NCI-H526 treated with DMSO at 0.1 percent for 48 hours (cell line): ENCODE measurements at places on chromosomes 6 and 20.
A peak's percentile ranks its signal among the peaks of the same experiment; 100 is the strongest.

DNA sequence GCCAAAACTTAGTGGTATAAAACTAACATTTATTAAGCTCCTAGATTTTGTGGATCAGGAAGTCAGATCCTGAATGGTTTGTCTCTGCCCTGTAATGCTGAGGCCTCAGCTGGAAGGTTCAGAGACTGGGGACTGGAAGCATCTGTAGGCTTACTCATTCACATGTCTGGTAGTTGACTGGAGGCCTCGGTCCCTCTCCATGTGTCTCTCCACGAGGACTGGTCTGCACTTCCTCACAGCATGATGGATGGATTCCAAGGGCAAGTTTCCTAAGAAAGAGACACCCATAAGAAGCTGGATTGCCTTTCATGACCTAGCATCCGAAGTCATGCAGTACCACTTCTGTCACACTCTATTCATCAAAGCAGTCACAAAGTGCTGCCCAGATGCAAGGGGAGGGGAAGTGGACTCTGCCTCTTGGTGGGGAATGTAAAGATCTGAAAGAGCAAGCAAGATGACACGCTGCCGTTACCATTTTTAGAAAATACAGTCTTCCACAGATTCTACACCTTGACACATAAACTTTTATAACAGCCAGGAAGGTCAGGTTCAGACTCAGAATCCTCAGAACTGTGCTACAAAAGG lies 17.2 kb upstream of the MDGA1 start:
- no peak for DNase-seq

GRCh38 chr20:4896119-4896702 lies 105.1 kb downstream of the SLC23A2 start:
- DNase-seq: no peak

DNA sequence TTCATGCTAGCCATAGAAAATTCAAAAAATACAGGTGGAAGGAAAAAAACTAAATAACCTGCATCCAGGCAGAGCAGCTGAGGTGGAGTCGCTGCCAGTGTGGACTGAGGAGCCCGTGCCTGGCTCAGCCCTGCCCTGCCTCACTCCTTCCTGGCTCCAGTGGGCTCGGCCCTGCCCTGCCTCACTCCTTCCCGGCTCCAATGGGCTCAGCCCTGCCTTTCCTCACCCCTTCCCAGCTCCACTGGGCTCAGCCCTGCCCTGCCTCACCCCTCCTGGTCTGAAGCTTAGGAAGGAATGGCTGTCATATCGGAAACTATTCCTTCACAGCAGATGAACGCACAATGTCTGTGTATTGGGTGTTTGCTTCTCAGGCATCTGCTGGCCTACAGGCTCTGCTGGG lies 142.1 kb downstream of the SMOC2 start:
- no peak for DNase-seq

DNA sequence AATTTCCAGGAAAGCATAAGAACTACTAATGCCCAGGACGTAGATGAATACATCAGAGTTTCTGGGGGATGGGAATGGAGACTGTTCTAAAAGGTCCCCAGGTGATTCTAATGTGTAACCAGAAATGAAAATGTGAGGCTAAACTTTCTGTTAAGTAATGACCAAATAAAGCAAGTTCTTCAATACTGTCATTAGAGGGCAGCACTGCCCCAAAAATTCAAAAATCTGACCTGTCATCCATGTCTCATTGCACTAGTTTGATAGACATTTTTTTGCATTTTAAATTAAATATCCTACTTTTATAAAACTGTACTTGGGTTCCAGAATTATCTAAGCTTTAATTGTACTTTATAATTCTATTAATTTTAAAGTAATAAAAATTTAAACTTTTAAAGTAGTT lies 94.9 kb downstream of the RFX6 start:
- DNase-seq: peak; percentile 31

- DNase-seq: no peak
Measured at GRCh38 chr6:21383450-21384085, 210.0 kb upstream of the SOX4 start.

GRCh38 chr6:34036357-34037069 lies 109.4 kb downstream of the GRM4 start:
- no peak for DNase-seq
